ENCODE measurements at places on chromosomes 11 and 22.

- DNase-seq = no peak
Observed at GRCh38 chr11:2530131-2530854, 85.5 kb downstream of the KCNQ1 start.

DNA sequence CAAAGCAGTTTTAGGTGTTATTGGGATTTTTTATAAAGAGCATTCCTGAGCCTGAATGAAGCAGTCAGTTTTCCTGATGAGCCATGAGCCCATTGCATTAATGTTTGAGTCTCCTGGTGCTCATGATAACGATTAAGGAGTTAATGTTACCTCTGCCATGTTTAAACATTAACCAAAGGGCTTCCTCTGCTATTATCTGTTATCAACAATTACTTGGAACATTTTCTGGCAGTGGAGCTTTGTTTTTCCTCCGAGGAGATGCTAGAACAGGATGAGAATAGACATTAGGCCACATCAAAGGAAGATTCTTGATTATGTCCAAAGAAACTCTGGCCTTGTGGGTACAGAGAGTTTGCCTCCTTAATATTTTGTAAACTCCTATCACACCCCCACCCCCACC, 49.9 kb downstream of the ZNRF3 start:
- DNase-seq = no peak

DNA sequence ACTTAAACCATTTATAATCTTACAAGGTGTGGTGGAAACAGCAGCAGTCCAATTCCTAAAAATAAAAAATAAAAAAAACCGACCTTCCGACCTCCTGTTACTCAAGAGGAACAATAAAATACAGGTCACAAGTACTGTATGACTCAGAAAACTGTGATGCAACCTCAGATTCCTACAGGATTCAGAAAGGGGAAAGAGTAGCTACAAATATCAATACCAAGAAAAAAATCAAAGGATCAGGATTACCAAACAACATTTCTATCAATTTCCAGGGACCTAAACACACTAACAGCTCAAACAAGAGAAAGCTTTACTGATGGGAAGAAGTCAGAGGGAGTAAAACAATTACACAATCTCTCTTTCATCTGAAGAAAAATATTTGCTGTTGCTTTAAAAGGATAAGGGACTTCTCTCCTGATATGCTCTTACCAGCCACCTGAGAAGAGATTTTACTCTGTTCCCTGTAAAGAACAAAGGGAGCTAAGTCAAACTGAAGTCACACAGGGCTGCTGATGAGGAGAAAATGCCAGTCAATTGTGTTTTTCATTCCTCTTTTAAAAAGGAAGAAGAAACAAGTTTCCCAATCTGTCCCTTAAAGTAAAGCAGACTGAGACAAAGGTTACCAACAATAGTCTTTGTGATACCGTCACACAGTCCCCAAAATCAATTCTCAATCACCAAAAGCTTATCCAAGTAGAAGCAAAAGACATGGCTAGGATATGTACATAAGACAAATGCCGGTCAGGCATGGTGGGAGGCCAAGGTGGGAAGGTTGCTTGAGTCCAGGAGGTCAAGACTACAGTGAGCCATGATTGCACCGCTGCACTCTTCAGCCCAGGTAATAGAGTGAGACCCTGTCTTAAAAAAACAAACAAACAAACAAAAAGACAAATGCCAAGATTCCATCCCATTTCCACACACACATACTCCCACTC, 39.3 kb downstream of the AMBRA1 start:
- DNase-seq = no peak

DNA sequence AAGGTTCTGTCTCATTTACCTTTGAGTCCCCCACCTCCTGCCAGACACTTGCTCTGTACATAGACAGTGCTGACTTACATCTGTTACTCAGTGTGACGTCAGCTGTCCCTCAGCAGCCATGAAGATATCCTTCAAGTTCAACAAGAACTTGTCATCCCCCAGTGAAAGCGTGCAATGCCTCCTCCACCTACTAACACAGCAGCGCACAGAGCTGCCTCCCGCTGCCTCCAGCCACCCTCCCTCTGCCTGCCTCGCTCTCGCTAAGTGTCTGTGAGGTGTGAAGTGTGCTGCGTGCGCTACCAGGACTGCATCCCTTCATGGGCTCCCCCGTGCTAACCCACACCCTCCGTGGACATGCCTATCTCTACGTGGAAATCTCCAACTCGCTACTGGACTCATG, 621.4 kb downstream of the BRD1 start:
- DNase-seq = no peak
